ENCODE measurements at places on chromosomes 1 and 21.

GRCh38 chr1:39352881-39353280, 138.6 kb upstream of the BMP8A start:
- H3K27ac ChIP-seq = no peak overlapping the region
- H3K4me1 ChIP-seq = peaks cover 2% of the 10 kb centered on the region
- DNase-seq = no peak
- no peak overlapping the region for H3K4me3 ChIP-seq

DNA sequence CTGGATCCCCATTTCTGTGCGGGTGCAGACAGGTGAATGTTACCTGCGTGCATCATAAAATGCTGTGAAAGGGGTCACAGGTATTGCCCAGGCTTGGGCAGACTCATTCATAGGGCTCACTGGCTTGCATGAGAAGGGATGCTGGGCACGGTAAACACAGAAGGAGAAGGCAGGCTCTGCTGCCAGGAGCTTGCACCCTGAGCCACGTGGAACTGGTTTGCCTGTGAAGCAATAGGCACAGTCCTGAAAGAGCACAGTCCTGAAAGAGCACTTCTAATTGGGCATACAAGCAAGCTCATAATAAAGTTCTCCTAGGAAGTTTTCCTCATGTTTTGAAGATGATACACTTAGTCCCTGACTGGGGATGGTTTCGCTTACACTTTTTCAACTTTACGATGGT, 40.9 kb downstream of the GALNT2 start:
- no peak overlapping the region for H3K4me3 ChIP-seq
- peaks cover 96% of the 10 kb centered on the region for H3K4me1 ChIP-seq
- no peaks in the 10 kb centered on the region for H3K27me3 ChIP-seq
- no peak overlapping the region for H3K27ac ChIP-seq
- no peak for DNase-seq

- peak overlapping the region; percentile 97 for H3K27ac ChIP-seq
- peaks cover 23% of the 10 kb centered on the region for H3K36me3 ChIP-seq
- peaks cover 33% of the 10 kb centered on the region for H3K4me1 ChIP-seq
- H3K4me3 ChIP-seq = peak overlapping the region; percentile 92
- H3K27me3 ChIP-seq = no peaks in the 10 kb centered on the region
Observed at GRCh38 chr21:39314143-39315027, 953 bp upstream of the BRWD1 start.

DNA sequence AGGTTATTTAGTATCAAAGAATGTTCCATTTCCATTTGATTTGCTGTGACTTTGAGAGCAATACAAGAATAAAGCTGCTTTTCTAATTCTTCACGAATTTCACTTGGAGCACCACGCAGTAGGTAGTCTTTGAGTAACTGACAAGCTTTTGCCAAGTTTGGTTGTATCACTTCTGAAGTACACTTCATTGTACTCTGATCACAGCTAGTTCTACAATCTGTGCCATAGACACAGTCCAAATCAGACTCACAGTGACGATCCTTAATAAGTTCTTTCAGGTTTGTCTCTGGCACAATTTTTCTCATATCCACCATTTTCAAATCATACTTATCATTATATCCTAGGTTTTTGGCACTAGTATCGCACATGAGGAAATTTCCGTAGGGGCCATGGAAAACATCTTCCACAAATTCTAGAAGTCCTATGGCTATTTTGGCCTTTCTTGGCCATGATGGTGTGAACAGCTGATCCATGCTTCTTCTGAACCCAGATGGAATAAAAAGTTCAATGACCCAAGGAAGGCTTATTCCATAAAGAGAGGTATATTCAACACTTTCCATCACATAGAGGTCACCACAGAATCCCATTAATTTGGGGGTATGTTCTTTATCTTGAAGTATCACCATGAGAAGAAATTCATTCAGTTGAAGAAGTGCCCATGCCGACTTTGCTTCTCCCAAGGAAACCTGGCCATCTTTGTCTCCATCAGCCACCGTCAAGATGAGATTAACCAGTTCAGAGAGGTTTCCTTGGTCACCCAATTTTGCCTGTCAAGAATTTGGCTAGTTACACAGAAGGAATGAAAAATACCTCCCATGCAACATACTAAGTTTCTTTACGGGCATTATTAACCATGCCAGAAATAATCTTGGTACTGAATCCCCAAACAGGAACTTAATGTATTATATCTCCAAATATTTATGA, 11.9 kb downstream of the RPL5 start:
- no peak overlapping the region for H3K4me3 ChIP-seq
- no peak for DNase-seq
- peaks cover 22% of the 10 kb centered on the region for H3K4me1 ChIP-seq
- H3K36me3 ChIP-seq = peaks cover 53% of the 10 kb centered on the region
- H3K27ac ChIP-seq = peak overlapping the region; percentile 28

DNA sequence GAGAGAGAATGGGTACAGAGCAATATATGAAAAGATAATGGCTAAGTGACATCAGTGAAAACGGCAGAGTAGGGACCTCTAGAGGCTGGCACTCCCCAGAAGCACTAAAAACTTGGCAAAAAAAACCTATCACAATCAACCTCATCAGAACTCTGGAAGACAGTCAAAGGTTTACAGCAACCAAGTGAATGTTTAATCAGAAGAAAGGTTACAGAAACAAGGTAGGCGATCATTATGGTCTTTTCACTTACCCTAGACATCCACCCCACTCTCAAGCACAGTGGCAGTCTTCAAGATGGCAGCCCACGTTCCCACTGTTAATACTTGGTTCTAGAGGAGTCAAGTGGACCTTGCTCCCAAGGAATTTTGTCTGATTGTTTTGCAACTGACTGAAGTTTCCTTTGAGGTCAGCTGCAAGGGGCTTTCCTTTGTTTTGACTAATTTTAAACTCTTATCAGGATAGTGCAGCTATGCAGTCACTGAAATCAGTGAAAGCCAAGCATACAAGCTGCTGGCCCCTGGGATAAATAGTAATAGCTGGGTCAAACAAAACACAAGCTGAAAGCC, 7.2 kb downstream of the KIFAP3 start:
- H3K4me3 ChIP-seq = no peak overlapping the region
- H3K36me3 ChIP-seq = peaks cover 4% of the 10 kb centered on the region
- DNase-seq = no peak
- H3K27me3 ChIP-seq = no peaks in the 10 kb centered on the region
- no peak overlapping the region for H3K27ac ChIP-seq
- H3K4me1 ChIP-seq = peaks cover 53% of the 10 kb centered on the region

DNA sequence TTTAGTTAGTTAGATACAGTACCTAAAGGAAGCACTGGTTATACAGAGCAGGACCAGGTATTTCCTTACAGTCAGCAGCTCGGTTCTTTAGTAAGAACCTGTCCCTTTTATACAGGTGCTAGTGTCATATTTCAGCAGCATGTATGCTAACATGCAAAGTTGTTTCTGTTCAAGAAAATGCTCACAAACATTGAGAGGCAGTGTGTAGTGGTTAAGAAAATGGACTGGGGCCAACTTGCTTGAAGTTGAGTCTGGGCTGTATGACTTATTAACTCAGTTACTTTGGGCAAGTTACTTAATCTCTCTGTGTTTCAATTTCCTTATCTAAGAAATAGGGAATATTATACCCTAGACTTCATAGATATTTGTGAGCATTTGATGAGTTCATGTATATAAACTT, 31.1 kb downstream of the AK4 start:
- no peak overlapping the region for H3K27ac ChIP-seq
- H3K36me3 ChIP-seq = no peaks in the 10 kb centered on the region
- H3K4me3 ChIP-seq = no peak overlapping the region
- no peaks in the 10 kb centered on the region for H3K4me1 ChIP-seq
